Renal cortical epithelial cell (primary cell): ENCODE measurements at places on chromosomes 11 and 22. TPM values are rescaled to one million over a fixed set of nuclear protein-coding genes. Genes with fewer than 3 reads are reported as not detected.

GRCh38 chr11:64474680-64475079, 115.7 kb downstream of the RPS6KA4 start:
- no peak for DNase-seq

DNA sequence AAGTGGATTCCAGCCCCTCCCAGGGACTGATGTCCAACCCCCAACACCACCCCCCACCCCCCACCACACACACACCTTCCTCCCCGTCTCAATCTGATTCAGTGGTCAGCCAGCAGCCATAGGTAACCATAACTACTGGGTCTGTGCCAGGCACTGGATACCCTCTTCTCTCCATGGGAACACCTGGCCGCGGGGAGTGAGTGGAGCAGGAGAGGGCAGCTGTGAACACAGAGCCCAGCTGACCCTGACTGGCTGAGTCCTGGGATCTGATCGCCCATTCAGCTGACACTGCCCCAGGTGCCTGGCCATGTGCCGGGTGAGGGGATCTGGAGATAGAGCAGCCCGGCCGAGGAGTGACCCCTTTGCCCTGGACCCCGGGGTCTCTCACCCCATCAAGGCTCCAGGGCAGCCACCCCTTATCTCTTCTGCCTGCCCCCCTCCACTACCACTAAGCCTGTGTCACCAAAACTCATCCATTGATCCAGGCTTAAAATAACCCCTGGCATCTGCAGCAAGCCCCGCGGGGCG, 2.6 kb upstream of the SHISA8 start:
- no peak for DNase-seq

DNA sequence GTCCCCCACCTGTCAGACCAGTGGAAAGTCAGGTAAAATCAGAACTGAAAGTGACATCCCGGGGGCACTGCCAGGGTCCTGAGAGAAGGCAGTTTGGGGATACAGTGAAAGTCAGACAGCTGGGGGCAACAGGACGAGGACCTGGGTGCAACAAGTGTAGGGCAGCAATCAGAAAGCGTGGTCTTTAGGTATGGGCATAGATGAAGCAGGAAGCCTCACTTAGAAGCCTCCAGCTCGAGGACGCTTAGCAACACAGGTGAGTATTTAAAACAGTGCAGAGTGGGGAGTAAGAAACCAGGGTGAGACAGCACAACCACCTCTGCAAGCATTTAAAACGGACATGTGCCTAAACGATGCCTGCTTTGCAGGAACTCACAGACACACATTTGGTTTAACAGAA, 64.6 kb upstream of the POU2AF1 start:
- no peak for DNase-seq

- DNase-seq = no peak
Measured at GRCh38 chr22:35910003-35910769, 118.4 kb downstream of the RBFOX2 start.

GRCh38 chr11:45664376-45665205, 831 bp downstream of the CHST1 start:
- DNase-seq = no peak

GRCh38 chr22:18001040-18001893, 23.1 kb downstream of the MICAL3 start:
- DNase-seq = peak; percentile 95

DNA sequence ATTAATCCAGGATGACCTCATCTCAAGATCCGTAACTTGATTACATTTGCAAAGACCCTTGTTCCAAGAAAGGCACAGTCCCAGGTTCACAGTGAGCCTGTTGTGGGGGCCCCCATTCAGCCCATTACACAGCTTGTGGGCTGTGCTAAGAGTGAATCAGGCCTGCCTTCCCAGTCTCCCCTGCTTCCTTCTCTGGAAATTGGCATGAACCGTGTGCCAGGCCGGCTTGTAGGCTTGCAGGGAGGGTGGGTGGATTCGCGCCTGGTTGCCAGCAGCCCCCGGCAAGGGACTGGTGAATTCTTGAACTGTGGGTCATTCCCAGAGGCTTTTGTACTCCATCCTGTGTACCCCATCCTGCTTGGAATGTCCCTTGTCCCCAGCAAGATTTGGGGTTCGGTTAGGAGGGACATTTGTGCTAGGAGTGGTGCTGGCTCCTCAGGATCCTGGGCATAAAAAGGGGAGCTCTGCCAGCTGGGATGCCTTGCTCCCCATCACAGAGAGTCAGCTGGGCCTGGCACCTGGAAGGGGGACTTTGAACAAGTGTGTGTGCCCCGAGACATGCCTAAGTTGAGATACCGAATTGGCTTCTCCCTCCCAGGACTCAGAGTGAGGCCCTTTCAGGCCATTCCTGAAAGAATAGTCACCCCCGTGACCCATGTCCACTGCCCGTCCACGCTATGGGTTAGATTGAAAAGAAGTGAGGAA, 818.2 kb downstream of the BRD1 start:
- no peak for DNase-seq

DNA sequence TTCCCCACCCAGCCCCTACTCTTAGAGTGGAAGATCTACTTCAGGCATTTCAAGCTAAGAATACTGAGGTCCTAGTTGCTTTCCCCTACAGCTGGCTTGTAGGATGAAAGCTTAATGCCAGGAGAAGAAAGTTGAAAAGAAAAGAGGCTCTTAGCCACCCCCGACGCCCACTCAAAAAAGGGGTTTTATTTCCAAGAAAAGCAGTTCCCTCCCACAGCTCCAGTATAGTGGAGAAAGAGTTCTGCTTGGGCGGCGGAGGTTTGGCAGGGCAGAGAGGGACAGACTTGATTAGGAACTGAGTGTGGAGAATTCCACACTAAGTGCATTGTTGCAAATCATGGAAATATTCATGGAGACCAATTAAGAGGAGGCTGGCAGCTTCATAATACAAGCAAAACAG, 470.9 kb downstream of the ETS1 start:
- DNase-seq = no peak

DNA sequence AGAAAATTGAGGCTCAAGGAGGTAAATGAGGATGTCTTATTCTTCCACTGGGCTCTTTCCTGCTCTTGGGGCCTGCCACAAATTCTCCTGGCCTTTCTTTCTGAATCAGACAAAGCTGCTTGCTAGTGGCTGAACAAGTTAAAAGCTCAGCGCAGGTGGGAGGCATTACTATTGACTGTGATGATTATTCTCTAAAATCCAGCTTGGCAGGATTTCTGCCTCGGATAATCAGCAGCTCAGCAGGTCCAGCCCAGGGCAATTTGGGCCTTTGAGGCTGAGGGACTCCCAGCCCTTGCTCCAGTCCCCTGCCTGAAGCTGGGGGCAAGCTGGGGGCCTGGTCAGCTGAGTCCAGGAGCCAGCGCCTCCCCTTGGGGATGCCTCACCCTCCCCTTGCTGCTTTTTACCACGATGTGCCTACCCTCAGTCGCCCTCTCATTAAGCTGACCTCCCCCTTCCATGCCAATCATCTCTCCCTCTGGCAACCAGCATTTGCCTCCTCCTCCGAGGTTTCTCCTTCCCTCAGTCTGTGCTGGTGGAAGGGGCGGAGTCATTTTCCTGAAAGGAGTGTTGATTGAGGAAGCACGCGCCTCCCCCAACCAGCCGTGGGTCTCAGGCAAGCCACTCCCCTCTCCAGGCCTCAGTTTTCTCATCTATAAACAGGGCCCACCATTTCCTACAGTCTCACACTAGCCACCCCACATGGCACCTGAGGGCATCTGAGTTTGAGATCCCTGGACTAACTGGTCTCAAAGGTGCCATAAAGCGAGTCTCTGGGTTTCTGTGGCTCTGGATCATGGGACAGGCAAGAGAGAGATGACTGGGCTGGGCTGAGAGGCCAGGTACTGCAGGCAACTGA, 60.6 kb upstream of the PRDM11 start:
- no peak for DNase-seq

DNA sequence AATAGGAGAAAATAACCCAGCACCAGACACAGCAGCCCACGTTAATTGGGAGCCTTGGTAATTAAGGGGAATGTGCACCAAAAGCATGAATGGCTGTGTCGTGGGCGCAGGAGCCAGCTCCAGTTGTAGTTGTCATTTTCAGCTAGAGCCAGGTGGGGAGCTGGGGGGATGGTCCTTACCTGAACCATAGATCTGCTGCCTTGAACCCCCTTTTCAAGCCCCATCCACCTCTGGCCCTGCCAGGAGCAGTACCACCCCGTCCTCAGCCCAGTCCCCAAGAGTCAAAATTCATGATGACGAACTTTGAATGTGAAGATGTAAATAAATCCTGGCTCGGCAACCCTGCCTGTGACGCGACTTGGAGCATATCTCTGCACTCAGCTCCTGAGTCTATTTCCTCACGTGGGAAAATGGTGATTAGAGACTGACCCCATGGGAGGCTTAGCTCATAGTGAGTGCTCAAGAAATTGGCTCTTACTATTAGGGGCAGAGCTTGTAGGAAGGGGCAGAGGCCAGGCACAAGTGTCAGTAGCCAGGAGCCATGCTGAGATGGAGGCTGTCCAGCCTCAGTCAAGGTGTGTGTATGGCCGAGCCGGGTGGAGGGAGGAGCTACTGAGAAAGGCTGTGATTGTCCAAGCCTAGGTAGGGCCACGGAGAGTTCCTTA, 794 bp upstream of the FXYD6 start:
- no peak for DNase-seq

DNA sequence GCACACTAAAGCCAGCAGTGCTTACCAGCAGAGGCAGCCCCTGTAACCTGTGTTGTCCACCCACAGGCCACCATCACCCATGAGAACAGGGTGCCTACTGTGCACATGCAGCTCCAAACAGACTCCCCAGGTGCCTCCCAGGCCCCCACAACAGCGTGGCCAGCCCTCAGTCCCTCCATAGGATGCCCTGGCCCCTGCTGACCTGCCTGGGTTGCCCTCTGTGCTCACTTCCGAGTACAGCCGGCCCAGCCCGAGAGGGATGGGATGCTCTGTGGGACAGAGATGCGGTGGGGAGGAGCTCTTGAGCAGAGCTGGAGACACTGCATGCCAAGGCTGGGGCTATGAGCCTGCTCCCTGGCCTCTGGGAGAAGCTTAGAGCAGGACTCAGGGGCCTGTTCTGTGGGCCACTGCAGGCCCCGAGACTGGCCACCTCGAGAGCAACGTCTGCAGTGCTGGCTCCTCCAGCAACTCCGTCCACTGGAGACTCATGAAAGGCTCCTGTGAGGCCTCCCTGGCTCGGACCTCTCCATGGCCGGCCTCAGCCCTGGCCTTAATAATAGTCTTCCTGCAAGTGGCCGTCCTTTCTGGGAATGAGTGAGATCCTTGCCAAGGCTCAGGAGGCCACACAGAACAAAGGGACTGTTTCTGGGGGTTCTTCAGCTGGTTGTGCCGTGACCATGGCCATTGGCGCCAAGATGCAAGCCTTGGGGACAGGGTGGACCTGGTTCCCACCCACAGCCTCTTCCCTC, 27.0 kb downstream of the FADS2 start:
- no peak for DNase-seq

DNA sequence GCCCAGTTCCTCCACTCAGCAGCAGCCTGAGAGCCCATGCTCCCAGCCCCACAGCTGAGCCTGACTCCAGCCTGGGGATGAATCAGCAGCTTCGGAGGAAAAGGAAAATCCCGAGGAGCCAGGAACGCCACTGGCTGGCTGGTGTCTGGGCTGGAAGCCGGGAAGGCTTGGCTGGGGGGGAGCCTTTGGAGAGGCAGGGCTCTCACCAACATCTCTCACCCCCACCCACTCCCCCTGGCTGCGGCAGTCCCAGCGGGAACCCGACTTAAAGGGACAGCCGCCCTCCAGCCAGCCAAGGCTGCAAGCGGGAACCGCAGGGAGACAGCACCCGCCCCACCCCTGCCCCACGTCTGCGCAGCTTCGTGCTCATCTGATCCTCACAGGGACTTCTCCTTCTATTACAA, 28.4 kb downstream of the KIAA0930 start:
- peak; percentile 66 for DNase-seq

DNA sequence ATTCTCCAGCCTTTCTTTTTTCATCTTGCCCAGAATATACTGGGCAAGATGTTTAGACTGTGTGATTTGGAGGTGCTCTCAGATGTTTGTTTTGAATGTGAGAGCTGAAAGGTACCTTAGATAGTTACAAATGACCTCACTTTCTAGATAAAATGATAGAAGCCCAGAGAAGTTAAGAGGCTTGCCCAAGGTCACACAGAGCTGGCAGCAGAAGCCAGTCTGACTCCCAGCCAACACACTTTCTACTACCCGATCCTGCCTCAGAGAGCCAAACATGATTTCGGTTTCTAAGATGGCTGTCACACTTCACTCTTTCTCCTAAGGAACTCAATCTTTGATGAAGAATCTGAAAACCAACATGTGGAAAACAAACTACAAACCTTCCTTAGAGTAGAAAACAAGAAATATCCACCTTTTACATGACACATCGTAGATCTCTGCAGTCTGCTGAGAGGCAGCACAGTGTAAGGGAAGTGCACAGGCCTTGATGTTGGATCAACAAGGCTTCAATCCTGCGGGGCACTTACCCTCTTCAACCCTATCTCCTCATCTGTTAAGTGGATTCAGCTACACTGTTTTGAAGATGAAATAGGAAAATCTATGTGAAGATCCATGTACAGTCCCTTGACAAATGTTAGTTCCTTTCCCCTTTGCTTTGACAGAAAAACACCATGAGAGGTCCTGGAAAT, 58.6 kb downstream of the SYTL2 start:
- no peak for DNase-seq

GRCh38 chr11:78767027-78767932, 192.6 kb upstream of the NARS2 start:
- DNase-seq = peak; percentile 32

DNA sequence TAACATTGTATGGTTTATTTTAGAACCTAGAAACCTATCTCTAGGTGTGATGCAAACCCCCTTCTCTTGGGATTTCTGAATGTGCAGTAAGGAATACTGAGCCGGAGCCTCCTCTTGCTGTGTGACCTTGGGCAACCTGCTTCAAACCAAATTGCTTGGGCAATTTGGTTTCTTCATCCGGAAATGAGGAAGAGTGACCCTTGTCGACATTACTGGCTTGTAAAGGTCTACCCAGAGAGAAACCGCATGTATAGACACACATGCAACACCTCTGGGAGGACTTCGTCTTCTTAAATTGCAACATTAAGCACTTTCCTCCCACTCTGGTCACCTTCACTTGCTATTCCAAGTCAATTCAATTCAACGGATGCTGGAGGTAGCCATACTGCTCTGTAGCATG, 19.6 kb upstream of the TP53I11 start:
- DNase-seq = no peak

DNA sequence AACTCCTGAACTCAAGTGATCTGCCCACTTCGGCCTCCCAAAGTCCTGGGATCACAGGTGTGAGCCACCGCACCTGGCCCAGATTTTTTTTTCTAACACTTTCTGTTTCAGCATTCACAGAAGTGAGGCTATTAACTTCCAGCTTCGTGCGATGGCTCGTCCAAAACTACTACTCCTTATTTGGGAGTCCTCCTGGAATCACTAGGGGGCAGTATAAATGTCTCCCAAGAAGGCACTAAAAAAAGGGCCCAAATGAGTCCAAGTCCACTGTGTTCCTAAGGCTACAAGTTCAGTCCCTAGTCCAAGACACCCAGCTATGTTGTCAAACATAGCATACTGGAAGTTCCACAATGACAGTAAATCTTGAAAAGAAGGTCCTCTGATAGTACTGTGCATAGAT, 63.2 kb upstream of the BIRC3 start:
- no peak for DNase-seq

GRCh38 chr11:7246179-7246578, 5.5 kb upstream of the SYT9 start:
- DNase-seq = no peak

GRCh38 chr22:42856179-42856864, 751 bp downstream of the ARFGAP3 start:
- DNase-seq = no peak

The RNF121 gene
- 44.1 and 84.4 TPM in 2 replicates for total RNA-seq

The RHOD gene
- 22.3 and 24.5 TPM in 2 replicates for total RNA-seq

The CD3G gene
- not detected in 2 replicates for total RNA-seq

The TPCN2 gene
- 9.9 and 15.6 TPM in 2 replicates for total RNA-seq

The ANGPTL5 gene
- not detected in 2 replicates for total RNA-seq

The IL17RA gene
- 5.4 and 17.1 TPM in 2 replicates for total RNA-seq

The GAL gene
- 0.87 TPM in 1 of 2 replicates, not detected in the other for total RNA-seq

The AGBL2 gene
- 0.17 and 2.1 TPM in 2 replicates for total RNA-seq

The OR56A1 gene
- not detected in 2 replicates for total RNA-seq
